ENCODE measurements at places on chromosomes 1 and 21.

GRCh38 chr21:44957047-44957831 lies 17.4 kb downstream of the SLX9 start:
- no peak for DNase-seq

- DNase-seq, result no peak
These were observed 85.9 kb downstream of the ZNF281 start for GRCh38 chr1:200323856-200324400.

- DNase-seq, result peak; percentile 33
These were observed 106.9 kb upstream of the LYPLAL1 start for GRCh38 chr1:219066631-219067349.

DNA sequence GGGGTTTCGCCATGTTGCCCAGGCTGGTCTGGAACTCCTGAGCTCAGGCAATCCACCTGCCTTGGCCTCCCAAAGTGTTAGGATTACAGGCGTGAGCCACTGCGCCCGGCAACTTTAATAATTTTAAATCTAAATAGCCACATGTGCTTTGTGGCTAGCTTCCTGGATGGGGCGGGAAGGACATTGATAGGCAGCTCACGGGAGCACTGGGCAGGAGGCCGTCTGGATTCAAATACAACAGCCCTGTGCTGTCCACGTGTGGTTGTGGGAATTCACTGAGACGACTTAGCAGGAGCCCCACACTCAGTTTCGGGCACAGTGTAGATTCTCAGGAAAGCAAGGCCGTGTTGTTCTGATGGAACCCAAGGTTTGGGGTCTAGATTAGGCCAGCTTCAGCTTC lies 177.1 kb downstream of the ETS2 start:
- no peak for DNase-seq

GRCh38 chr1:185534801-185535200 lies 199.4 kb upstream of the HMCN1 start:
- DNase-seq, result peak; percentile 14

DNA sequence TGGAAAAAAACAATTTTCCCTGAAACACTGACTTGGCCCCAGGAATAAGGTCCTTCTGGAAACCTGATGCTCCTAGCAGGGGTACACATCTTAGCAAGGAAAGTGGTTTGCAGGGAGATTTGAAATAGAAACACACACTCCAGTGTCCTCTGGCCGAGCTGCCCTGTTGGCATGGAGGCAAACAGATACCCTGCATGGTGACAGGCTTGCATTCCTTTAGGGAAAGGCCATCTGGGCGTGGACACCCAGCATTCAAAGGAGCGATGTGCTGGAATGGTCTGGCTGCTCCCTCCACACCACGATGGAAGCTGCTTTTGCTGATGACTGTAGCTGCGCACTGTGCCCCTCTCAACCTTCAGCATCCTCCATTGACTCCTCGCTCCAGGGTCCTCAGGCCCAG lies 41.5 kb upstream of the BCAR3 start:
- no peak for DNase-seq

Data from Ammon's horn (tissue), 1 donor.